Umbilical cord (tissue), 2 donors: ENCODE measurements at places on chromosomes 11 and 22. TPM values are rescaled to one million over a fixed set of nuclear protein-coding genes. Genes with fewer than 3 reads are reported as not detected.
A peak's percentile ranks its signal among the peaks of the same experiment; 100 is the strongest.

Gene TECTA
- total RNA-seq: 10.4 TPM

Gene SREBF2
- total RNA-seq: 26.0 TPM

- peak; percentile 63 for DNase-seq
Observed at GRCh38 chr22:19974268-19974861, 32.7 kb upstream of the TXNRD2 start.

Gene C22orf42
- 0.96 TPM for total RNA-seq

DNA sequence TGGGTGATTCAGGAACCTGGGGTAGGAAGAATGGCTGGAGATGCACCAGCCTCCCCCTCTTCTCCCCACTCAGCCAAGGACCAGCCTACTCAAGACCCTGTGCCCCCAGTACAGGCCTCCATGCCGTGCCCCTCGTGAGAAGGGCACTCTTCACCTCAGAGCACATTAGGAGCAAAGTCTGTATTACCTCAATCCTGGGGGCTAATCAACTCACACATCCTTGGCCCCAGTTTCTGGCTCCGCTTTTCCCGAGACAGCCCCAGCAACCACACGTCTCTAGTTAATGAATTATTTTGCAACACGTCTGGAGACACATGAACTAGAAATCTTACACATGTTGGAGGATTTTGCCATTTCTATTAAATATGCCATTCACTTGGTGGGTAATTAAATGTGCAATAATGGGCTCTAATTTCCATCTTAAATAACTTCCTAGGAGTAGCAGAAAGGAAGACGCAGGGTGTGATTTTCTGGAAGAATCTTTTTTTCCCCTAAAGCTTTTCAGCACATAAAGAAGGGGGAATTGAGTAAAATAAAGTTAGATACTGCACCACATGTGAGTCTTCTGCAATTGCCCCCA lies 63.0 kb downstream of the TMPRSS5 start:
- DNase-seq: no peak

GRCh38 chr11:132028380-132029240 lies 658.2 kb downstream of the NTM start:
- DNase-seq: peak; percentile 50

DNA sequence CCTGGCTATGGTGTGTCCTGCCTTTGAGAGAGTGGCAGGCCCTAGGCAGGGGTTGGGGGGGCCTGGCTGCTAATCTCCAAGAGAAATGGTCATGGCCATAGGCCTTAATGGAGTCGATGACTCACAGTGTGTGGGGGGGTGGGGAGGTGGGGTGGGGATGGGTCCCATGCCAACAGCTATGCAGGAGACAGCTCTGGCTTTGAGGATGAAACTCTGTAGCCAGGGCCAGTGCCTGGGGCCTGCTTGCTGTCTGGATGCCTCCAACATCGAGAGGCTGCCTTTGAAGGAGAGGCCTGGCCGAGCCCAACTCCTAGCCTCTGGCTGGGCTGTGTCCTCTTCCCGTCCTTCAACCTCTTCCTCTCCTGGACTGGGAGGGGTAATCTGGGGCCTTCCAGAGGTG lies 23.9 kb upstream of the TSPAN18 start:
- peak; percentile 38 for DNase-seq

- no peak for DNase-seq
Observed at GRCh38 chr11:104784684-104785460, 113.4 kb downstream of the CASP12 start.

DNA sequence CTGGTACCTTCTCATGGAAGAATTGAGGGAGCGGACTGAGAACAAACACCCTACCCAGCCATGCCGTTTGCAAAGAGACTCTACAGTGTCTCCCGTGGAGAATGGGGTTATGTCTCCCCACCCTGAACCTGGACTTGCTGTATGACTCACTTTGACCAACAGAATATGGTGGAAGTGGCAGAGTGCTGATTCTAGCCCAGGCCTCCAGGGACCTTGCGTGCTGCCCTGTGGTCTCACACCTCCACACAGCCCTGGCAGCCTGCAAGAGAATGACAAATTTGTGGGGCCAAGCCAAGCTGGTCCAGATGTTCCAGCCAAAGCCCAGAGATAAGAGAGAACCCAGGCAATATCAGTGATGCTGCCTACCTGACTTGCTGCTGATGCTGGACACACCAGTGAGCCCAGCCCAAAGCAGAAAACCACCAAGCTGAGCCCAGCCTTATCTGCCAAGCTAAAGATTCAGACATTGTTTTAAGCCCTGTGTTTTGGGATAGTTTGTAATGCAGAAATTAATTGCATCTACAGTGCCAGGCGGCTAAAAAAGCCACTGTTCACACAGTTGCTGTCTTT lies 8.1 kb upstream of the LINC01488 start:
- no peak for DNase-seq

GRCh38 chr11:68658097-68658496 lies 26.2 kb upstream of the GAL start:
- no peak for DNase-seq

Gene SLCO2B1
- total RNA-seq: 45.3 TPM

DNA sequence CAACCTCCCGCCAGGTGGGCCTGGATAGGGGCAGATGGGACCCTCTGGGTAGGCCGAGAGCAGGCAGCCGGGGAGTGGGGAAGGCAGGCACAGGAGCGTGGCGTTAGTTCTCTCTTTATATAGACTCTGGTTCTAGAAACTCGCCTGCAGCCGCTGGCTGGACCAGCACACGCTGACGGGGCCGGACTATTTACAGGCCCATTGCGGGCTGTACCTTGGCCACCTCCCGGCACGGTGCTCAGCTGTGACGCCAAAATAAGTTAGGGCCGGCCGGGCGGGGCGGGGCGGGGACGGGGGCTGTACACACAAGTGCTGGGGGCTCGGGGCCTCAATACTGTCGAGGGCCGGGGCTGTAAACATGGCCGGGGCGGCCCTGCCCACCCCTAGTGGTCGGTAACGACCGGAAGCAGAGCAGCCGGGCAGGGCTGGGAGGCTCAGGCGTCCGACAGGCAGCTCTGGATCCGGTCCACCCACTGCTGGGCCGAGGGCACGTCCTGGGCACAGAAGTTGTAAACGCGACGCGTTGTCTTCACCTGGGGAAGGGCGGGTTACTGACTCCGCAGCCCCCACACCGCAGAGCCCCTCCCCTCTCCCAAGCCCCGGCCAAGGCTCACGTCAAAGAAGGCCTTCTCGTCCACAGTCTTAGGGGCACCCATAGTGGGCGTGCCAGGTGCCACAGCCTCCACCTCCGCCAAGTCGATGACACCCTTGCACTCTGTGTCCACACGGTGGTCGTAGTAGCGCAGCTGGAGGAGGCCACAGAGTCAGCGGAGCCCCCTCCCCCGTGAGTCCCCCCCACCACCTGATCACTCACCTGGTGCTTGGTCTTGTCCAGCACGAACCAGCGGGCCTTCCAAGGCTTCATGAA lies 27.9 kb downstream of the SBF1 start:
- DNase-seq: no peak

Gene MFNG
- total RNA-seq: 20.7 TPM

Gene KCNE3
- total RNA-seq: 5.3 TPM

GRCh38 chr22:46366801-46367706 lies 31.5 kb downstream of the TRMU start:
- no peak for DNase-seq

- DNase-seq: no peak
Observed at GRCh38 chr11:1508491-1508891, 21.9 kb upstream of the MOB2 start.

- DNase-seq: no peak
Observed at GRCh38 chr11:69094111-69094914, 45.6 kb downstream of the TPCN2 start.

- no peak for DNase-seq
Observed at GRCh38 chr22:46058091-46058420, 81.1 kb upstream of the WNT7B start.

DNA sequence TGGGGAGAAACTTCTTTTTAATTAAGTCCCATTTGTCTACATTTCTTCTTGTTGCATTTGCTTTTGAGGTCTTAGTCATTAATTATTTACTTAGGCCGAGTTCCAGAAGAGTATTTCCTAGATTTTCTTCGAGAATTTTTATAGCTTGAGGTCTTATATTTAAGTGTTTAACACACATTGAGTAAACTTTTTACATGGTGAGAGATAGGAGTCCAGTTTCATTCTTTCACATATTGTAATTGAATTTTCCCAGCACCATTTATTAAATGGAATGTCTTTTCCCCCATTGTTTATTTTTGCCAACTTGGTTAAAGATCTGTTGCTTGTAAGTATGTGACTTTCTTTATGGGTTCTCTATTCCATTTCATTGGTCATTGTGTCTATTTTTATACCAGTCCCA lies 1344.0 kb upstream of the RAG2 start:
- no peak for DNase-seq

Gene ATM
- 194 TPM for total RNA-seq

- no peak for DNase-seq
Observed at GRCh38 chr11:69533296-69534165, 52.1 kb downstream of the LINC01488 start.

DNA sequence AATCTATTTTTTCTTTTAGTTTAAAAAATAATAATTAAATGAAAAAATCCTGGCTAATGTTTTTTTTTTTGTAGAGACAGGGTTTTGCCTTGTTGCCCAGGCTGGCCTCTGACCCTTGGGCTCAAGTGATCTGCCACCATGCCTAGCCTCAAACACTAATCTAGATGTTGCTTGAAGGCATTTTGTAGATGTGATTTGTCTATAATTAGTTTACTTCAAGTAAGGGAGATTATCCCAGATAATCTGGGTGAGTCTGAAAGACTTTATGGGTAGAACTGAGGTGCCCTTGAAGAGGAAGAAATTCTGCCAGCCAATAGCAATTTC lies 38.6 kb upstream of the RBFOX2 start:
- DNase-seq: peak; percentile 35

Gene AIFM3
- not detected for total RNA-seq

GRCh38 chr11:46733234-46733633 lies 14.2 kb downstream of the F2 start:
- DNase-seq: no peak

DNA sequence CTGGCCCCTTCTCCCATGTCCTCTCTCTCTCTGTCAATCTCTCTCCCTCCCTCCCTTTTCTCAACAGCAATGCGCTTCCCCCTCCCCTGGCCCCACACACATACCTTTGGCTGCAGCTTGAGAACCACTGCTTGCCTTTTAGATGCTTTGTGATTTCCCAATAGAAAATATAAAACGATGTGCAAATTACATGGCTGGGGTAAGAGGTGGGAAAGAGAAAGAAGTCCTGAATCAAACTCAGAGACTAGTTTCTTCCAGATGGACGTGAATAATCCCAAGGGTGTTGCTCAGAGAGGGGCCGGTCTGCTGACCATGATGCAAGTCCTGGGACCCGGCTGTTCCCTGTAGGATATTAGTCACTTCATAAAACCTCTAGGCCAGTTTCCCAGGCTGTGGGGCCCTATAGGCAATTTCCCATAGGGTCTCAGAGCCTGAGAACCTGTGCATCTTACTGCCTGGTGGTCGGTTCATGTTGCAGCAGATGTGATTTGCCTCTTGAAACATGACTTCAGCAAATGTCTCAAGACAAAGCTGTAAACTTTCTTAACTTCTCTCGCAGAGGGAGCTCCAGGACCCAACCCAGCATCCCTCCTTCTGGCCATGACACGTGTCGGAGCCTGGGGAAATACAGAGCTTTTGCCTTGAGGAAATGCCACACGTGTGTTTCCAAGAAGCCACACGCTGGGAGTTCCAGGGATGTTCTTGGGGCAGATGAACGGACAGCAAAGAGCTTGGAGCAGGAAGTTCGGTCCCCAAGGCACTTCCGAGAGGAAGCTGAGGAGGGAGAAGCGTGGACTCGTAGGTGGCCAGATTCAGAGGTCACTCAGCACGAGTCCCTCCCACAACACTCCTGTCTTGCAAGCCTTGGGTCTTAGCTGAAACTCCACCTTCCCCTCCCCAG lies 34.5 kb upstream of the ETS1 start:
- peak; percentile 45 for DNase-seq

Gene NUDT22
- total RNA-seq: 17.3 TPM

- DNase-seq: peak; percentile 92
Observed at GRCh38 chr11:35491231-35491871, 34.1 kb downstream of the PAMR1 start.

DNA sequence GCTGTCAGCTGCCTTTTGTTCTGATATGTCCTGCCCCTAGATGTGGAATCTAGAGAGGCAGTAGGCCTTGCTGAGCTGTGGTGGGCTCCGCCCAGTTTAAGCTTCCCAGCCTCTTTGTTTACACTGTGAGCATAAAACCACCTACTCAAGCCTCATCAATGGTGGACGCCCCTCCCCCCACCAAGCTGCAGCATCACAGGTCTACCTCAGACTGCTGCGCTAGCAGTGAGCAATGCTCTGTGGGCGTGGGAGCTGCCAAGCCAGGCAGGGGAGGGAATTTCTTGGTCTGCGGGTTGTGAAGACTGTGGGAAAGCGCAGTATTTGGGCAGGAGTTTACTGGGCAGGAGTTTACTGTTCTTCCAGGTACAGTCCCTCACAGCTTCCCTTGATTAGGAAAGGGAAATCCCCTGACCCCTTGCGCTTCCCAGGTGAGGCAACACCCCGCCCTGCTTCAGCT lies 98.5 kb downstream of the SMCO4 start:
- no peak for DNase-seq

DNA sequence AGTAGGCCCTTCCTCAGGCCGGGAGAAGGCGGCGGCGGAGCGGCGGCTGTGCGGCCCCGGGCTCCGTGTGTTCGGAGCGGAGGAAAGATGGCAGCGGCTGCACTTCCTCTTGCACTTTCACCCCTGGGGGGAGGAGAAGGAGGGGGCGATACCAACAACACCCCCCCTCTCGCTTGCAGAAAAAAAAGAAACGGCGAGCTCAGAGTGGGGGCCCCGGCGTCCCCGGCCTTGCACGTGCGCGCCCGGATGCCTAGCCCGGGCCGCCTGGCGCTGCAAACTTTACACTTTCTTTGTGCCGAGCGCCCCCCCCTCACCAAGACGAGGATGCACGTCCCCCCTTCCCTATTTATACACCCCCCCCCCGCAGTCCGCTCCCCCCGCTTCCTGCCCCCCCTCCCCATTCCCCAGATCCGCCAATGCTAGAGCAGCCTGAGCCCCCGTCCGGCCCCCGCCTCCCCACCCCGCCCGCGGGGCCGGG lies at the start of gene PATZ1:
Gene PATZ1 (minus strand): TSS at position 92 of the 478 bp plus-strand sequence. CDS start 744 bp downstream, outside the sequence.
- peak; percentile 90 for DNase-seq

DNA sequence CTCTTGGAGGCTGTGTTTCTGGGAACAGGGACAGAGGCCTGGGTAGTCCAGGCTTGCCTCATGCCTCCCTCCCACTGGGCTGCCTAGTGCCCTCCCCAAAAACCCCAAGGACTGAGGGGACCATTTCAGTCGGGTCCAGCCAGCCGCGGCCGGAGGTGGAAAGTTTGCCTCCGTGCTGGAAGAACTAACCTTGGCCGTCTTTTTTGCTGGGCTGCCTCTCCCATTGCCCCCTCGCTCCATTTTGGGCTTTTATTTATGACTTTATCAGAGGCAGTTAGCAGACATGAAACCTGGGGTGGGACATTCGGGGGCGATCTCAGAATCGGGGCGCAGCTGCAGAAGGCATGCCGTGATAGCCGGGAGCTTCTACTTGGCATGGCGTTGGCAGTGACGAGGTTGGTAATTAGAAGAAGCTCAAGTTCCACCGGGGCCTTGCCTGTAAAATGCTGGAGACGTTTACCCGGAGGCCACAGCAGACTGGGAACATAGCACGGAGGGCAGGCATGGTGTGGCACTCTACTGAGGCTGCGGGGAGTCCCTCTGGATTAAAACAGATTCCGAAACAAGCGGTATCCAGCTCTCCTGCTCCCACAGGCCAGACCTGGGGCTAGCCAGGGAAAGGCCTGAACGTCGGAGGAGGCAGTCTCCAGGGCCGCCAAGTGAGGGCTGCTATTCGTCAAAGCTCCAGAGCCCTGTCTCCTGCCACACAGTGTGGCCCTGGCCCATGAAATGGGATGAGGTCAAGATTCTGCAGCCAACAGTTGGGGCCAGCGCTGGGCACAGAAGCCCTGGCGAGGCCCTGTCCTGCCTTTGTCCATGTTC lies 76.4 kb upstream of the PPARA start:
- no peak for DNase-seq
